CD4-positive, alpha-beta T cell treated with Interleukin-1 beta for 1 hour (primary cell): ENCODE measurements at places on chromosomes 1 and 21.

DNA sequence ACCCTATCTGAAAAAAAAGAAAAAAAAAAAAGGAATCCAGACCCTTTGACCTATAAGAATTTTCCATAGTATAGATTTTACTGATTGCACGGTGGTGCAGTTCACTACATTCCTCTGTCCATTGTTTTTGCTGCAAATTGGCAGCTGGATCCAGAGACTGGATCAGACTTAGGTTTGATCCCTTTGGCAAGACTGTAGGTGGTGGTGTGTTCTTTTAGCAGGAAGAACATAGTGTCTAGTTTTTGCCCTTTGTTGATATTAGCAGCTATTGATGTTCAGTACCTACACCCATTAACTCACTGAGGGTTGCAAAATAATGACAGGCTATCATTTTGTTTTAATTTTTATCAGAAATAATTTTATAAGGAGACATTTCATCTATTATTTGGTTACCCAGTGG, 37.1 kb downstream of the OSBPL9 start:
- DNase-seq: no peak

DNA sequence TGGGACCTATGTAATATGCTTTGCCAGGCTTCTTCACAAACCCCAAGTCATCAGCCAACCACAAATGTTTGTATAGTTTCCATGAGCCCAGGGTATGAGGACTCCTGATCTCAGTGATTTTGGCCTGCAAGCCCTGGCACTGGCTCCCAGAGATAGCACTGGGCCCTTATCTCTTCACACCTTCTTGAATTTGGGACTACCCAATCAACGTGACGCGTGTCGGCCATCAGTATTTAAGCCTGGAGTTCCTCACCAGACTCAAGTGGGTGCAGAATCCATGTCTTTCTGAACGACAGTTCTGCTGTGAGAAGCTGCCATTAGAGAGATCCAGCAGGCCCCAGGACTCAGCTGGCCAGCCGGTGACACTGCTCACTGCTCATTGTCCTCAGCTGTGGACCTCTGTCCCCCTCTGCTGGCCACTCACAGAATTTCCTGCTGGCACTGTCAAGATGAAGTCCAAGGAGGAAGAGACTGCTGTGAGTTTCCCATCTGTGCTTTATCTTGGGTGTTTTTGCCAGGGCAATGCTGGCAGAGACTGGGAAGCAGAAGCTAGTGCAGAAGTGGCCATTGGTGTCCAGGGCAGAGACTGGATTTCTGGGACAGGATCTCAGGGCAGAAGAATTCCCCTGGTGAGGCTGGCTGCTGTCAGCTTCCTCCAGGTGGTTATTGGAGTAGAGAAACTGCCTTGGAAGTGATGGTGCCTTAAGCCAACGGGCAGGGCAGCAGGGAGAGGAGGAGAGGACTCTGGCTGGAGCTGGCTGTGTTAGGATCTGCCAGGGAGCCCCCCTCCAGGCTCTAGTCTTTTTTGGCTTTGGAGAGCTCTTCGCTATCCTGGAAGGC, 28.4 kb downstream of the TMCC2 start:
- DNase-seq: peak; percentile 83

DNA sequence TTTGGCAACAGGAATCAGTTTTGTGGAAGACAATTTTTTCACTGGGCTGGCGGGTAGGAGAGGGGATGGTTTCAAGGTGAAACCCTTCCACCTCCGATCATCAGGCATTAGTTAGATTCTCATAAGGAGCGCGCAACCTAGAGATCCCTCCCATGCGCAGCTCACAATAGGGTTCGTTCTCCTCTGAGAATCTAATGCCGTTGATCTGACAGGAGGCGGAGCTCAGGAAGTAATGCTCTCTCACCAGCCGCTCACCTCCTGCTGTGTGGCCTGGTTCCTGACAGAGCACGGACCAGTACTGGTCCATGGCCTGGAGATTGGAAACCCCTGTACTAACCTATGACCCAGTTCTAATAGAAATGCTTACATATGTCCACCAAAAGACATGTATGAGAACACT, 96.6 kb upstream of the KIAA1614 start:
- DNase-seq: no peak

GRCh38 chr1:27596261-27596660, 7.7 kb downstream of the AHDC1 start:
- DNase-seq: no peak
